ENCODE measurements at places on chromosomes 2 and 18. TPM values are rescaled to one million over a fixed set of nuclear protein-coding genes. Genes with fewer than 3 reads are reported as not detected.

DNA sequence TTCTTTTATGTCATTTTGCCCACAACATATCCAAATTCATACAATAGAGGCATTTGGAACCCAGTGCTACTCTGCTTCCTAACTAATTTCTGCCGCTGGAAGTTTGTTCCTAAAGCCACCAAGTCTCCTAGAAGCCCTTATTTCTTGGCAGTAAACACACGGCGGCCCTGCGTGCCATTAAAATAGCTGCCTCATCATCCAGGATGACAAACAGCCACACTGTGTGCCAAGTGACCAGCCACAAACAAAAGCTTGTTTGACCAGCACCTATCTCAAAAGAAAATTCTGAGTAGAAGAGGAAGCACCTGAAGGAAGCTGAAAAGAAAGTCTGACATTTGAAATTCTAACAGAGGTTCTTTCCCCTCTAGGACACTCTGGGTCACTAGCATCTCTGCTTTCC lies 64.2 kb downstream of the BCL11A start:
- no peaks in the 10 kb centered on the region for H3K27me3 ChIP-seq
- no peak for DNase-seq
- H3K36me3 ChIP-seq, result no peaks in the 10 kb centered on the region

- no peak overlapping the region for H3K27ac ChIP-seq
- H3K4me3 ChIP-seq, result no peak overlapping the region
- H3K4me1 ChIP-seq, result no peaks in the 10 kb centered on the region
- H3K36me3 ChIP-seq, result no peaks in the 10 kb centered on the region
- DNase-seq, result no peak
- H3K27me3 ChIP-seq, result no peaks in the 10 kb centered on the region
Observed at GRCh38 chr2:167237478-167237877, 349.2 kb downstream of the XIRP2 start.

CHPF gene
- total RNA-seq, result 992 TPM

GCG gene
- total RNA-seq, result not detected

DNA sequence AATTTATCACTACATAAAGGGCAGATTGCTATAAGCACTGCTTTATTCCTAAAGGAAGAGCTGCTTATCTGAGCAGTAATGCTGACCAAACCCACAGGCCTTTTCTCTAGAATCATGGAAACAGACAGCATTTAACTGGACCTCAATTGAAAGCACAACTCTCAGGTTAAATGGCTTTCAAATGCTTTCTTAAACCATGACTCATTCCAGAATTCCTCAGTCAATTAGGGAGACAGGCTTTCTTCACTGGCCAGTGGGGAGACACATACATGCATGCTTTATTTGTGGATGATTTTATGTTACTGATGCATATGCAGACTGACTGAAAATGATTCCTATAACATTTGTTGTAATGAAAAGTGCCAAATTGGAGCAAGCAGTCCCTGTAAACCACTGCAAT lies 114.6 kb downstream of the ACVR1 start:
- H3K4me3 ChIP-seq, result no peak overlapping the region
- H3K27me3 ChIP-seq, result no peaks in the 10 kb centered on the region
- H3K36me3 ChIP-seq, result no peaks in the 10 kb centered on the region
- H3K27ac ChIP-seq, result no peak overlapping the region
- DNase-seq, result no peak
- no peaks in the 10 kb centered on the region for H3K4me1 ChIP-seq

IL36A gene
- total RNA-seq, result not detected

GRCh38 chr2:20198001-20198400 lies 26.9 kb downstream of the SDC1 start:
- no peak overlapping the region for H3K4me3 ChIP-seq
- no peak overlapping the region for H3K27ac ChIP-seq
- H3K36me3 ChIP-seq, result no peaks in the 10 kb centered on the region
- DNase-seq, result no peak

- no peak overlapping the region for H3K4me3 ChIP-seq
- H3K36me3 ChIP-seq, result no peaks in the 10 kb centered on the region
- no peak overlapping the region for H3K27ac ChIP-seq
- no peaks in the 10 kb centered on the region for H3K4me1 ChIP-seq
- no peaks in the 10 kb centered on the region for H3K27me3 ChIP-seq
Observed at GRCh38 chr2:120132691-120133090, 90.5 kb downstream of the TMEM185B start.

GRCh38 chr2:71811726-71812125 lies 335.9 kb downstream of the CYP26B1 start:
- no peak overlapping the region for H3K4me3 ChIP-seq
- H3K27me3 ChIP-seq, result no peaks in the 10 kb centered on the region
- H3K4me1 ChIP-seq, result peaks cover 38% of the 10 kb centered on the region

- no peaks in the 10 kb centered on the region for H3K36me3 ChIP-seq
- H3K27me3 ChIP-seq, result no peaks in the 10 kb centered on the region
- peaks cover 7% of the 10 kb centered on the region for H3K4me1 ChIP-seq
- no peak for DNase-seq
- no peak overlapping the region for H3K27ac ChIP-seq
Observed at GRCh38 chr18:56330366-56331110, 307.9 kb downstream of the TXNL1 start.

APCDD1 gene
- 10.8 TPM for total RNA-seq

DNA sequence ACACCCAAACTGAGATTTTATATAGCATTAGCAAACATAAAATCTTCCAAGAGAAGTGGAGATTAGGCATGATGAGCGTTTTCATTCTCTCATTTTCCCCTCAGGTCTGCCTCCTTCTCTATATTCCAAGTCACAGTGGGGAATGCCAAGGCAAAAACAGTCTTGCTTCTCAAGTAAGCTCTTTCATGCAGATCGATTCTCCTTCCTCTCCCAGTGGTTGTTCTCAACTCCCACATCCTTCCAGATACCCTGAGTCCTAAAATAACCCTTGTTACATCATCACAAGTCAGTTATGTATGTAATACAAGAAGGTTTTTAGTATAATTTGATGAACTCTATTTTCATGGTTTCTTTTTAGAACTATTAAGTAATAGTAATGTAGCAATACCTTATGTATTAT lies 150.6 kb downstream of the TXNL1 start:
- H3K27me3 ChIP-seq, result no peaks in the 10 kb centered on the region
- no peaks in the 10 kb centered on the region for H3K36me3 ChIP-seq
- DNase-seq, result no peak
- no peak overlapping the region for H3K4me3 ChIP-seq
- no peak overlapping the region for H3K27ac ChIP-seq

MEIS1 gene
- 10.8 TPM for total RNA-seq

HOXD13 gene
- total RNA-seq, result 0.31 TPM

DNA sequence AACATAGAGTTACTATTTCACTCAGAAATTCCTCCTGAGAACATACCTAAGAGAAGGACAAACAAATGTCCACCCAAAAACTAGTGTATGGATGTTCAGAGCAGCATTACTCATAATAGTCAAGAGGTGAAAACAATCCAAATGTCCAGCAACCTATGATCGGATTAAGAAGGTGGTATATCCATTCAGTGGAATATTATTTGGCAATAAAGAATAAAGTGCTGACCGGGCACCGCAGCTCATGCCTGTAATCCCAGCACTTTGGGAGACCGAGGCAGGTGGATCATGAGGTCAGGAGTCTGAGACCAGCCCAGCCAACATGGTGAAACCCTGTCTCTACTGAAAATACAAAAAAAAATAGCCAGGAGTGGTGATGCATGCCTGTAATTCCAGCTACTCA lies 182.8 kb upstream of the AGAP1 start:
- no peaks in the 10 kb centered on the region for H3K27me3 ChIP-seq
- DNase-seq, result no peak
- no peak overlapping the region for H3K4me3 ChIP-seq
- no peaks in the 10 kb centered on the region for H3K36me3 ChIP-seq
- H3K27ac ChIP-seq, result no peak overlapping the region
- H3K4me1 ChIP-seq, result no peaks in the 10 kb centered on the region

TDRD15 gene
- total RNA-seq, result 11.3 TPM

DNA sequence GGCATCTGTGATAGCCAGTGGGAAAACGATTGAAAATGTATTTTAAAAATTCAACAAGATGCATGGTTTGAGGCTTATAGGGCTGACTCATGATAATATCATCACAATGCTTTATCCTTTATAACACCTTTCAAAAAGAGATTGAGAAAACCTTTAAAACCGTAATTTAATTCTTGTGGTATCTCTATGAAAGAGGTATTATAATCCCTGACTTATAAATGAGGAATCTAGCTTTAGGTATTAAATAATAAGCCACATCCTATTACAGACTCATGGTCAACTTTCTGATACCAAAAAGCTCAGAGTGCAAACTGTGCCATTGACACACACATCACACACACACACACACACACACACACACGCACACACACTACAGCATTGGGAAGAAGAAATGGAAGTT lies 134.6 kb upstream of the RAB12 start:
- H3K4me3 ChIP-seq, result no peak overlapping the region
- no peak overlapping the region for H3K27ac ChIP-seq
- H3K27me3 ChIP-seq, result no peaks in the 10 kb centered on the region
- no peaks in the 10 kb centered on the region for H3K4me1 ChIP-seq

C2orf66 gene
- total RNA-seq, result not detected

- no peaks in the 10 kb centered on the region for H3K27me3 ChIP-seq
- H3K4me1 ChIP-seq, result peaks cover 43% of the 10 kb centered on the region
- no peak overlapping the region for H3K4me3 ChIP-seq
- H3K36me3 ChIP-seq, result no peaks in the 10 kb centered on the region
Observed at GRCh38 chr2:29012211-29012681, 31.1 kb downstream of the TOGARAM2 start.

- no peak overlapping the region for H3K4me3 ChIP-seq
- H3K27me3 ChIP-seq, result no peaks in the 10 kb centered on the region
- DNase-seq, result no peak
Observed at GRCh38 chr2:191321861-191322662, 76.9 kb downstream of the MYO1B start.

DNA sequence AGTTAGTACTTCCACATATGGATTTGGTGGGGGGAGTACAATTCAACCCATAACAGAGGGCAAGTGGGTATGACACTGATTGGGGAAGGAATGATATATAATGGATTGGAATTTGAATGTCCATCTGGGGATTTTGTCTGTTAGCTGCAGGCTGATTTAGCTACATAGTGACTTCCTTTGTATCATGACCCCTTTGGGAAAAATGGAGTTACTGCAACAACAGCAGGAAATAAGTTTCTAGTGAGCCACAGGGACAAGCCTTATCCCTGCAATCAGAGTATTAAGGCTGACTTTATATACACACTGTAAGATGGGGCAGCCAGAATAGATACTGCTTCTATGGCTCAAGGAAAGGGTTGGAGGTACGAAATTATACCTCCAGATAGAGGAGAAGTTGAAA lies 404.4 kb upstream of the MEIS1 start:
- no peak overlapping the region for H3K4me3 ChIP-seq
- no peaks in the 10 kb centered on the region for H3K4me1 ChIP-seq
- no peaks in the 10 kb centered on the region for H3K36me3 ChIP-seq
- no peaks in the 10 kb centered on the region for H3K27me3 ChIP-seq
- no peak for DNase-seq

DNA sequence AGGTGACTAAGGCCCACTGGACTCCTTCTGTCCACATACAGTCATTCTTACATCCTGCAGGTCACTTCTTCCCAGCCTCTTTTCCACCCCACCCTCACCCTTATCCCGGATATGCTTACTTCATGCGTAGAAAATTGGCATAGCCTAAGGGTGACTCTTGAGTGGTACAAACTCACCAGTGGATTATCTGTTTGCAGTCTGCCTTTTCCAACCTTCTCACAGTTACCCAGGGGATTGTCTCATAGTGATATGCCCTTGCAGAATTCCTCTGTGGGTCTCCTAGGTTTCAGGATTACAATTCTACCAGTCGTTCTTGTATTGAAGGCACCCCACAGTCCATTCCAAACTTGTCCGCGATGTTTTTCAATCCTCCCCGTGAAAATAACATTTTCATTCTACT lies 752.9 kb upstream of the HS6ST1 start:
- H3K27ac ChIP-seq, result no peak overlapping the region
- H3K27me3 ChIP-seq, result no peaks in the 10 kb centered on the region
- no peaks in the 10 kb centered on the region for H3K4me1 ChIP-seq

NYAP2 gene
- total RNA-seq, result 0.24 TPM

All from testis (tissue), 5 donors.